ENCODE measurements at places on chromosomes 6 and 20.

GRCh38 chr6:116352515-116353471 is 18.0 kb upstream of the DSE start:
- DNase-seq, result no peak

DNA sequence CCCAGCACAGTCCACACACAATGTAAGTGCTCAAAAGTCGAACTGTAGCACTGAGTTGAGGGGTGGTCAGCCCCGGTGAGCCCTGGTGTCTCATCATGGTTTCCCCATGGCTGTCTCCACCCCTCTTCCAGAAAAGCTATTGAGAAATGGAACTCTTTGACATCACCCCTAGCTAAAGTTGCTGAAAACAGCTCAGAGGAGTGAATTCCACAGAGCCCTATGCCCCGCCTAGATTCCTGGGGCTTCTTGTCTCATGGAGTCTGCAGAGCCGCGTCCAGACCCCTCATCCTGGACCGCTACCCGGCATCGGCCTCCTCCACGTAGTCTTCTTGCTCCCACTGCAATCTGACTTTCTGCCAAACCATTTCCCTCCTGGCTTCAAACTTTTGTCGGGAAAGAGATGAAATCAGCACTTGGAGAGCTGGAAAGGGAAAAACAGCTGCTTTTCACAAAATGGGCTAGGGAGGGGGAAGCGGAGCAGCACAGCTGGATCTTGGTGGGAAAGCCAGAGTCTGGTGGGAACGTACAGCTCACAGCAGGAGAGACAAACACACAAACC is 132.2 kb downstream of the SNX5 start:
- DNase-seq, result no peak

DNA sequence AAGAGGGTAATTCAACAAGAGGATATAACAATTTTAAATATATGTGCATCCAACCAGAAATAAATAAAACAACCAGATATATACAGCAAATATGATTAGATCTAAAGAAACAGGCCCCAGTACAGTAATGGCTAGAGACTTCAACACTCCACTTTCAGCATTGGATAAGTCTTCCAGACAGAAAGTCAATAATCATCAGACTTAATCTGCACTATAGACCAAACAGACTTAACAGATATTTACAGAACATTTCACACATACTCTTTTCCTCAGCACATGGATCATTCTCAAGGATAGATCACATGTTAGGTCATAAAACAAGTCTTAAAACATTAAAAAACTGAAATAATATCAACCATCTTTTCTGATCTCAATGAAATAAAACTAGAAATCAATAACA is 62.7 kb upstream of the MTRF1L start:
- DNase-seq, result no peak

GRCh38 chr6:149608381-149608982 is 40.0 kb downstream of the KATNA1 start:
- no peak for DNase-seq

DNA sequence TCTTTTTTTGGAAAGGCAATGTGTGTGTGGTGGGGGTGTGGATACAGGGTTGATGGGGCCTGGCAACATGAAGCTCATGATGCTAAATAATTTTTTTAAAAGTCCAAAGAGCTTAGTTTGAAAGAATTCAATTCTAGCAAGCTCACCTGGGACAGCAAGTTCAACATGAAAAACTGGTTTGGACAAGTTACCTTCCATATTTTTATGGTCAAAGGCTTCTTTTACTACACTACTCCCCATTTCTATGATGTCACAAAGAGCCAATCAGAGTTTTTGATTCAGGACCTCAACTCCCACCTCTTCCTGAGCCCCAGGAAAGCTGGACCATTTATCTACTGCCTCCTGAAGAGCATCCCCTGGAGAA is 66.1 kb upstream of the CTNNBL1 start:
- DNase-seq, result no peak

DNA sequence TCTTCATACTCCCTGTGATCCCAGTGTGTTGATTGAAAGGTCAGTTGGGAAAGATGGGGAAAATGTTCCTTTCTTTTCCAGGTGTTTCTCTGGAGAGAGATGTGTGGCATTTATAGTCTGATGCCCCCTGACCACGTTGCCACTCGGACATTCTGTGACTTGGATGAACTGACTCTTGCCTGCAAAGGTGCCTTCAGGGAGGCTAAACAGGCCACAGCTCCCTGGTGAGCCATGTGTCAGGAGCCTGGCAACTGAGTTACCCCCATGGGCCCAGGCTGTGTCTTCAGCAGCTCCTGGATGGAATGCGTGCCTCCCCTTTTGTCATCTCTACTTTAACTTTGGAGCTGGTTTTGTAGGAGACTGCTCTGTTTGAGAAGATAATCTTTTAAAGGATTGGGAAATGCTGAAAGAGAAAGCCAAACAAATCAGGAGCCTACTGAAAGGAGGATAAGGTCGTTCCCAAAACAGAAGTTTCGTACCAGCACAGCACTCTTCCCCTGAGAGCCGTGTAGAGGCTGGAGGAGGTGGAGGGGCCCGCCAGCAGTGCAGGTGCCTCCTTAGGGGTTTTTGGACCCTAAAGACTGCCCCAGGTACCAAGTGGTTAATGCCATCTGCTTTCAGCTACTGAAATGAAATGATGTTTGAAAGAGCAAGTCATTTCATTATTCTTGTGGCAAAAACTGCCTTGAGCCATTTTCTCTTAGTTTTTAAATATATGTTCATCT is 322.8 kb downstream of the ZFAND3 start:
- no peak for DNase-seq

DNA sequence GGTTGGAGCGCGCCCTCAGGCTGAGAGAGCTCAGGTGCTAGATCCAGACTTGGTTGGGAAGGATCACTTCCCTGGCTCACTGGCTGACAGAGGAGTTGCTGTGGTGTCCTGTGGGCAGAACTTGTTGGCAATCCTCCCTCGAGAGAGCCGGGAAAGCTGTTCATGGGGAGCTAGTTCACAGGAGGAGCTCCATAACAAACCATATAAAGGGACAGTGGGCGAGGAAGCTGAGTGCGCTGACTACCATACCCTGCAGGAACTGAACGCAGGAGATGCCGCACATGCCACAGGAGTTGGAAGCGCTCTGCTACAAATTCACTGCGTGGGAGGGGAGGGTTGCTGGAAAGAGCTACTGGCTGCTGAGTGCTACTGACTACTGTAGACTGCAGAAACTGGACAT is 243.2 kb downstream of the OGFRL1 start:
- no peak for DNase-seq

GRCh38 chr6:127262896-127263295 is 3.8 kb upstream of the RNF146 start:
- no peak for DNase-seq

- DNase-seq, result no peak
These were observed 36.1 kb downstream of the PHF20 start for GRCh38 chr20:35807877-35808276.

DNA sequence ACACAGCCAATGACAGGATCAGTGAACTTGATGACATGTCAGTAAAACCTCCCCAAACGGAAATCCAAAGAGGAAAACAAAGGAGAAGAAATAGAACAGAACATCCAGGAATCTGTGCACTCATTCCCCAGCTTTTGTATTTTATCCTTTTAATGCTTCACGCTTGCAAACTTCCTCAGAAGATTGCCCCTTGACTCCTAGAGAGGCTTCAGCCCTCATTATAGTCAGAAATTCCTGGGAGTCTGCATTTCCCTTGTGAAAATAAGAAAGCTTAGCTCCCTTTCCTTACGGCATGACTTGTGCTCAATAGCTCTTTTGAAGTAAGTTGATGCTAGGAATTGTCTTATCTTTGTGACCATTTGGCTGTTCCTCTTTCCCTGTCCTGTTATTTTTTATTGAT is 313.6 kb upstream of the OPRM1 start:
- no peak for DNase-seq

DNA sequence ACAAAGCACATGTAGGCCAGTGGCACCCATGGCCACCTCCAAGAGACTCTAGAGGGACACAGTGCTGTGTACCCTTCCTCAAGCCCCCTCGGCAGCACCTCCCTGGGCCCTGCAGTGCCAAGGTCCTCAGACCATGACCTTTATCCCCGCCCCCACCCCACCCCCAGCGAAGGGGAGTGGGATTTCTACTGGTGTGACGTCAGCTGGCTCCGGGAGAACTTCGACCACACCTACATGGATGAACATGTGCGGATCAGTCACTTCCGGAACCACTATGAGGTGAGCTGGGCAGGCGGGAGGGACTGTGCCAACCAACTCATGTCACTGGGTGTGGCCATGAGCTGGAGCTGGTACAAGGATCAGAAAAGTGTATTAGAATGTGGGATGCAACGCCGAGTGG is 38.0 kb downstream of the TTLL9 start:
- DNase-seq, result no peak

- DNase-seq, result no peak
These were observed 30.9 kb upstream of the ERVFRD-1 start for GRCh38 chr6:11142296-11143027.

GRCh38 chr6:137914530-137915193 is 47.6 kb downstream of the TNFAIP3 start:
- DNase-seq, result no peak

DNA sequence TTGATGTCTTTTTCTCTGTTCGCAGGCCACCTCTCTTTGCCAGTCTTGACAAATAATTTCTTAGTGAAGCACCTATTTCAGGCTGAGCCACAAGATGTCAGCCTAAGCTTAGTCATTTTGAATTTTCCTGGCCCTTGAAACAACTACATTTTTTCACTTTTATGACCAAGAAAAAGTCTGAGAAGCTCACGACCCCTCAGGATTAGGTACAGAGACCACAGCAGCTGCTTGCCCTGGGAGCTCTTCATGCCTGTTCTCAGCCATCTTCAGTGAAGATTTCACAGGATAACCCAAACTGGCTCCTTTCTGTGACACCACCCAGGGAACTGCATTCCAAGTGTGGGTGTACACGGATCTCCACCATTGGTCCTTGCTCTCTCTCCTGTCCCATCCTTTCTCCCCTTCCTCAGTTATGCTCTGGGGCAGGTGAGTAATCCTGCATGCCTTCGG is 38.4 kb upstream of the SPTLC3 start:
- DNase-seq, result no peak

DNA sequence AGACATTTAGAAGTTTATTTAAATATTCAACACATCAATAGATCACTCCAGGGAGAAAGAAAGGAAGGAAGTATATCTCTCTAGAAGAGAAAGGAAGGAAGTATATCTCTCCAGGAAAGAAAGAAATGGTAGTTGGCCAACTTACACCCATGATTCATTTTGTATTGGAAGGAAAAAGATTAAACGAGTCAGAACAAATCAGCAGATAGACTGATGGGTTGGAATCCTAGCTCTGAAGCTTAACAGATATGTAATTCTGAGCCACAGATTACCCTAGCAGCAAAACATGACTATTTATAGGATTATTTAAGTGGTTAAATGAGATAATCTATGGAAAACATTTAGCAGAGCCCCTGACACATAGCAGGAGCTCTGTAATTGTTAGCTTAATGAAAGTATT is 27.1 kb downstream of the COL12A1 start:
- DNase-seq, result no peak

GRCh38 chr6:124671324-124671723 is 290.9 kb upstream of the RNF217 start:
- DNase-seq, result no peak

GRCh38 chr6:97923249-97923648 is 640.2 kb upstream of the MMS22L start:
- no peak for DNase-seq

GRCh38 chr6:76984572-76984971 is 478.7 kb downstream of the HTR1B start:
- no peak for DNase-seq

DNA sequence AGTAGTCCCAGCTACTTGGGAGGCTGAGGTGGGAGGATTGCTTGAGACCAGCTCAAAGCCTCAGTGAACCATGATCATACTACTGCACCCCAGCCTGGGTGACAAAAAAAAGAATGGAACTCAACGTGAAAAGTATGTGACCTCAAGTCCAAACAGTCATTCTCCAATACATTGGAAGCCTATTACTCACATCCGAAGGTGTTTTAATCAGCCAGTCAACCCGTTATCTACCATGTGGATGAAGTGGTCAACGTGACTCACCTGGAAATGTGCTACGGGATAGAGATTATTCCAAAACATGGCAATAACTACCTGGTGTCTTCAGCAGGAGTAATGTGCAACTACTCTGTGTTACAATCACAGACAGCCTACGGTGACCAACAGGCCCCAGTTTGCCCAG is 85.8 kb upstream of the TOP1 start:
- DNase-seq, result no peak

DNA sequence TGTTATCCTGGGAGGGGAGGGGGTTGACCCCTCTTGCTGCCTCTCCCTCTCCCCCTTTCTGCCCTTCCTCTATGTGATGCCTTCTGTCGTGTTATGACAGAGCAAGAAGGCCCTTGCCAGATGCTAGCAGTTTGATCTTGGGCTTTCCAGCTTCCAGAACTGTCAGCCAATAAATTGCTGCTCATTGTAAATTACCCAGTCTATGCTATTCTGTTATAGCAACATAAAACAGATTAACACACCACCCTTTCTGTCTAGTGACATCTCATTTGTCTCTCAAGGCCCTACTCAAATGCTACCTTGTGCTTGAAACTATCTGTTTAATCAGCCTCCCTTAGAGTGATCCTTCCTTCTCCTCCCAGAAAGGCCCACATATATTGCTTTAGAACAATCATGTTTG is 16.4 kb upstream of the MAP3K4 start:
- DNase-seq, result no peak

GRCh38 chr20:50146732-50147662 is 6.5 kb downstream of the PEDS1 start:
- DNase-seq, result peak; percentile 59

DNA sequence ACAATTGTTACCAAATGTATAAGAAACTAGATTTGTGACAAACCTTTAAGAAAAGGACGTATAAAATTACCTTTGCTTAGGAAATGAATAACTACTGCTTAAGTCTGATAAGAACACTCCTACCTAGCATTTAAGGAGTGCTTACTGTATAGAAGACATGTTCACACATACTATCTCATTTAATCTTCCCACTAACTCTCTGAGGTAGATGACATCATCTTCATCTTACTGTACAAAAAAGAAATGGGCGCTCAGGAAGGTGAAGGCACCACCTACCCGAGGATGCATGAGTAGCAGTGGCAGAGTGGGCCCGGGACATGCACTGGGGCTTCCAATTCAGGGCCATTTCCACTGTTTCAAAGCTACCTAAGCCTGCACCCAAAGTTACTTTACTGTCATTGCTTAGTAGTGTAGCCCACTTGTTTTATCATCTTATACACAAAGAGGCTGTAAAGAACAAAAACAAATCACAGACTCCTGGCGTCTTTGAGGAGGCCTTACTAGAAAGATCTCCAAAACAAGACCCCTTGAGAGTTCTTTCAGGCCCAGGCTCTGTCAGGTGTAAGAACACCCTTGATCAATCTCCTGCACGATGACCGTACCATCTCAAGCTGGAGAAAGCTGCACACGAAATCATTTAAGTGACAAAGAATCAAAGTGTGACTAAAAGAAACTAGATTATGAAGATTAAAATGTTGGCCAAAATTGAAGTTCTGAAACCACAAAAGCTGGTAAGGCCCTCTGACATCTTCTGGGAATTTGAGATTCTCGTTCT is 128.0 kb downstream of the INSM1 start:
- no peak for DNase-seq

Measured in stimulated activated CD8-positive, alpha-beta memory T cell treated with anti-CD3 and anti-CD28 coated beads, Interleukin-4, amount 100 ng/mL, for 24 hours (primary cell).